ENCODE measurements at places on chromosomes 7 and 10. TPM values are rescaled to one million over a fixed set of nuclear protein-coding genes. Genes with fewer than 3 reads are reported as not detected.

- no peaks in the 10 kb centered on the region for H3K27me3 ChIP-seq
- H3K4me1 ChIP-seq, result peaks cover 13% of the 10 kb centered on the region
- no peak overlapping the region for H3K27ac ChIP-seq
Measured at GRCh38 chr7:2125931-2126330, 106.8 kb downstream of the MAD1L1 start.

The NPC1L1 gene
- 0.20 TPM for total RNA-seq

DNA sequence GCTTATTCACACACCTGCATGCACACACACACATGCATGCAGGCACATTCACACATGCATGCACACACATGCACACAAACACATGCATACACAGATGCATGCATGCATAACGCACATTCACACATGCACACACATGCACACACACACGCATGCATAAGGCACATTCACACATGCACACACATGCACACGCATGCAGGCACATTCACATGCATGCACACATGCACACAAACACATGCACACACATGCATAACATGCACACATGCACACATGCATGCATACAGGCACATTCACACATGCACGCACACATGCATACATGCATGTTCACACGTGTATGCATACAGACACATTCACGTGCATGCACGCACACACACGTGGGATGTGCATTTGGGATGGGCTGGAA, 165.8 kb downstream of the PAXIP1 start:
- no peak overlapping the region for H3K27ac ChIP-seq
- no peak overlapping the region for H3K4me3 ChIP-seq
- no peaks in the 10 kb centered on the region for H3K4me1 ChIP-seq
- peaks cover 49% of the 10 kb centered on the region for H3K27me3 ChIP-seq
- no peaks in the 10 kb centered on the region for H3K36me3 ChIP-seq

The SLC16A12 gene
- 3.1 TPM for total RNA-seq

DNA sequence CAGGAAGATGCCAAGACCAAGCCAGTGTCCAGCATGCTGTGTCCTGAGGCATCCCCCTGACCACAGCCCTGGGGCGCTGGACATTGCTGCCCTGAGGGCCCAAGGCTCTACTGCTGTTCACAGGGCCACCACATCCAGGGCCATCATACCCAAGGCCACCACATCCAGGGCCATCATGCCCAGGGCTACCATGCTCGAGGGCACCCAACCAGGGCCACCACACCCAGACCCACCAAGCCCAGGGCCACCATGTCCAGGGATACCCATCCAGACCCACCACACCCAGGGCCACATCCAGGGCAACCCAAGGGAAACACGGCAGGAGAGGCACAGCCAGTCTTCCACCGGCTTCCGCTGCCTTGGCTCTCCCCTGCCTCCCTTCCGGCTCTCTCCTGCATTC, 17.1 kb downstream of the STK32C start:
- peaks cover 58% of the 10 kb centered on the region for H3K27me3 ChIP-seq
- no peaks in the 10 kb centered on the region for H3K36me3 ChIP-seq
- no peak for DNase-seq
- H3K27ac ChIP-seq, result no peak overlapping the region
- no peaks in the 10 kb centered on the region for H3K4me1 ChIP-seq

The PLAC9 gene
- 25.1 TPM for total RNA-seq

DNA sequence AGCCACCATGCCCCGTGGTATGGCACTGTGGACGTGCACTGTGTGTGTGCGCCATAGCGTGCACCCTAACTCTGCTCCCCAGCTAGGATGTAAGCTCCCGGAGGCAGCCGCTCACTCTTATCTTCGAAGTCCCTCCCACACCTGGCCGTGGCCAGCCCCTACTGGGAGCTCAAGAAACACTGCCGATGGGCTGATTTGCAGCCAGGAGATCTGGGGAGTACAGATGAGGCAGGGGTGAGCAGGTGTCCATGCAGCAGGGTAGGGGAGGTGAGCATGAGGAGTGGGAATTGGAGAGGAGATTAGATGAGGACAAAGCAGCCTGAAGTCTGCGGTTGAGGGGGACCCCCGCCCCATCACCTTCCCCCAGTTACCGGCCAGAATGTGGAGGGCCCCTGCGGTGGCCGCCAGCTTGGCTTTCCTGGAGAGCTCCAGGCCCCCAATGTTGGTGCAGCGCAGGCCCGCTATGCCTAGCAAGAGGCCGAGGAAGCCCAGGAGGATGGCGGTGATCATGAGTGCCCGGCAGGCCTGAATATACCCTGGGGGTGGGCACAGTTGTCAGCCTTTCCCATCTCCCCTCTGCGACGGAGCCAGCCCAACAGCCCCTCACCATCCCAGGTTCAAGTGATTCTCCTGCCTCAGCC, 3.6 kb downstream of the CLDN15 start:
- no peak overlapping the region for H3K4me3 ChIP-seq
- H3K36me3 ChIP-seq, result peaks cover 5% of the 10 kb centered on the region

GRCh38 chr7:17951742-17952254, 11.5 kb upstream of the SNX13 start:
- peaks cover 2% of the 10 kb centered on the region for H3K4me1 ChIP-seq
- peaks cover 4% of the 10 kb centered on the region for H3K27me3 ChIP-seq

GRCh38 chr10:47112612-47113011, 187.4 kb upstream of the GDF10 start:
- no peak overlapping the region for H3K27ac ChIP-seq
- H3K4me3 ChIP-seq, result no peak overlapping the region
- no peak for DNase-seq
- peaks cover 49% of the 10 kb centered on the region for H3K27me3 ChIP-seq
- no peaks in the 10 kb centered on the region for H3K4me1 ChIP-seq

DNA sequence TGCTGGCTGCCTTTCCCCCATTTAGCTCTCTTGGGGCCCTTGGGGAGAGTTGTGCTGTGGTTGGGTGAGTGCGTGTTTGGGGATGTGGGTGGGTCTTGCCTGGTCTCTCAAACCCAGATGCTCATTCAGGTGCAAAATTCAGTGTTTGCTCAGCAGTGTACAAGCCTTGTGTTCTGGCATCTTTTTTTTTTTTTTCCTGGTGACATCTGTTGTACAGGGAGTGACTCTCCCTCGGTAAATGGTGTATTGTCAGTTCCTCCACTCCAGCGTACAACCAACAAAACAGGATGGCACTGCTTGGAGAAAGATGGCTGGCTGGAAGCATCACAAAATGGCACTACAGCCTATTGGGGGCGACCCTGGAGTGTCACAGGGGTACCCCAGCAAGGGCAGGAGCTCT, 75.5 kb downstream of the LRMDA start:
- H3K4me1 ChIP-seq, result peaks cover 44% of the 10 kb centered on the region
- peaks cover 34% of the 10 kb centered on the region for H3K27me3 ChIP-seq

- H3K4me3 ChIP-seq, result no peak overlapping the region
- H3K36me3 ChIP-seq, result no peaks in the 10 kb centered on the region
- H3K27ac ChIP-seq, result peak overlapping the region; percentile 19
- peaks cover 58% of the 10 kb centered on the region for H3K4me1 ChIP-seq
- DNase-seq, result no peak
- no peaks in the 10 kb centered on the region for H3K27me3 ChIP-seq
Measured at GRCh38 chr7:17042211-17042610, 160.4 kb upstream of the AGR3 start.

DNA sequence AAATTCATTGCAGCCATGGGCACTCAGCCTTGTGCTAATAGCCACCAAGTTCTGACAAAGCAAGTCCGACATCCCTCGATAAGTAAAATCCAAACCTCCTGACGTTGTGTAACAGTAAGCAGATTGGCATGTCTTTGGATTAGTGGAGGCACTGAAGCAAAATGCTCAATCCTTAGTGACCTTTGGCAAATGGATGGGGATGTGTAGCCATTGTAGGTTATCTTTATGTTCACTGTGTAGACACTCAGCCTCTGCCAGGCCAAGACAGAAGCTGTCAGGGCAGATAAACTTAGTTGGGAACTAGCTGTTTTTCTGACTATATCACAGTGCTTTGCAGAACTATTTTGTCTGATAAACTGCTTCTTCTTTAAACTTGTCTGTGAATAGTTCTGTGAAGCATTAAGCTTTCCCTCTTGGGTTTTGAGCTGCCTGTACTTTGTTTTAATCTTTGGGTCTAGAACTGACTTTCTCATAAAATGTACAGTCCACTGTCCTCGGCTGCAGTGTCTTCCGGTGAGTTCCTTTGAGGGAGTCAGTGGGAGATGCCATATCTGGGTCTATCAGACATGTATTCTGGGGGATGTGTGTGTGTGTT, 220.8 kb downstream of the LRMDA start:
- no peak for DNase-seq
- H3K4me1 ChIP-seq, result peaks cover 32% of the 10 kb centered on the region
- H3K4me3 ChIP-seq, result no peak overlapping the region
- H3K27ac ChIP-seq, result no peak overlapping the region

The LIMK1 gene
- total RNA-seq, result 56.0 TPM

GRCh38 chr10:120205368-120206018, 251.5 kb upstream of the PLPP4 start:
- peaks cover 7% of the 10 kb centered on the region for H3K27me3 ChIP-seq
- no peak overlapping the region for H3K4me3 ChIP-seq
- no peak for DNase-seq
- H3K36me3 ChIP-seq, result no peaks in the 10 kb centered on the region
- no peak overlapping the region for H3K27ac ChIP-seq
- H3K4me1 ChIP-seq, result no peaks in the 10 kb centered on the region

Data from mesothelial cell of epicardium (in vitro differentiated cells).